NCI-H345 (cell line): ENCODE measurements at places on chromosomes 5 and 9.
A peak's percentile ranks its signal among the peaks of the same experiment; 100 is the strongest.

DNA sequence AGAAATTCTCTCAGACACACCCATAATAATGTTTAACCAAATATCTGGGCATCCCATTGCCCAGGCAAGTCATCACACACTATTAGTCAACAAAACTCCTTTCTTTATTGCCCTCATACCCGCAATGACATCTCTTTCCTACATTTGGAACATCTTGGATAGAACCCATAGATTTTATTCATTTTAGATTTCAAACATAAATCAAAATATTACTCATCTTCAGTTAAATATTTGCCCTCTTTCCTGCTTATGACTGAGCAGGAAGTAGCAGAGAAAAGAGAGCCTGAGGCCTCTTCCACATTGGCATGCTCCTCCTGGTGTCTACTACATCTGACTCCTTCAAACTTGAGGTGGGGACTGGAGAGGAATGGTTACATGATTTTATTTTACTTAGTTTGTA, 592.0 kb downstream of the CHSY3 start:
- no peak for DNase-seq

DNA sequence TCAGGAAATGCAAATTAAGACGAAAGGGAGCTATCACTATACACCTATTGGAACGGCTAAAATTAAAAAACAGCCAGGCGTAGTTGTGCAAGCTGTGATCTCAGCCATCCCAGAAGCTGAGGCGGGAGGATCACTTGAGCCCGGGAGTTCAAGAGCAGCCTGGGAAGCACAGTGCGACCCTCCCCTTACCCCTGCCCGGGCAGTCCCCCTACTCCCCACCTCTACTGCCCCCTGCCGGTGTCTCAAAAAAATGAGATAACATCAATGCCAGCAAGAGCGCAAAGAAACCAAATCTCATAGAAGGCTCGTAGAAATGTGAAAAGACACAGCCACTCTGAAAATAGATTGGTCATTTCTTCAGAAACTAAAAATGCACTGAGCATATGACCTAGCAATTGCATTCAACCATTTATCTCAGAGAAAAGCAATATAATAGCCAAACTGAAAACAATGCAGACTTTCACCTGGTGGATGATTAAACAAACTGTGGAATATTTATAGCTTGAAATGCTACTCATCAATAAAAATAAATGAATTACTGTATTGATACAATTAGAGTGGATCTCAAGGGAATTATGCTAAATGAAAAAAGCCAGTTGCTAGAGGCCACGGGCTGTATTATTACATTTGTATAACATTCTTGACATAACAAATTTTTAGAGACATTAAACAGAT, 20.6 kb downstream of the OR2V2 start:
- peak; percentile 47 for DNase-seq

- no peak for DNase-seq
Measured at GRCh38 chr5:68730979-68731654, 362.7 kb upstream of the SLC30A5 start.

- no peak for DNase-seq
Measured at GRCh38 chr9:85079349-85079748, 409.8 kb downstream of the NTRK2 start.

DNA sequence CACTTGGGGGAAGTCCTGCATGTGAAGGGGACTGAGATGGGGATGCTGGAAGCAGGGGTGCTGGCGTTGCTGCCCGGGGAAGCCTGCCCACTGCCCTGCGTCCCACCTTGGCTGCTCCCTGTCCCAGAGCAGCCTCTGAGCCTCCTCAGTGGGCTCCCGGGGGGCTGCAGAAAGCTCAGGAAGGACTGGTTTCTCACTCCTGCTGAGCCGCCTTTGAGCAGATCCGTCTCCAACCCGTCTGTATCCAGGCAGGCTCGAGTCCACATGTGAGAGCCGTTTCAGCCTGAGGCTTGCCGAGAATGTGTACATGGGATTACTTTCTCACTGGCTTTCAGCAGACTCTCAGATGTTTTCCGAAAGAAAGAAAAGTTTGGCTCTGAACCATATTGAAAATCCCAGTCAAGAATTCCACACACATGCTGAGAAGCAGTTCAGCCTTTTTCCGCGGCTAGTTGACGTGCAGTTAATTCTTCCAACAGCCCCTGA, 95.3 kb upstream of the COL5A1 start:
- DNase-seq, result no peak

GRCh38 chr5:154228696-154229095, 38.2 kb downstream of the GALNT10 start:
- DNase-seq, result no peak

- no peak for DNase-seq
Measured at GRCh38 chr5:60826653-60827052, 17.4 kb downstream of the ELOVL7 start.

GRCh38 chr5:172772112-172772906, 1.3 kb upstream of the DUSP1 start:
- peak; percentile 82 for DNase-seq

GRCh38 chr5:146632620-146633322, 116.8 kb upstream of the GPR151 start:
- peak; percentile 73 for DNase-seq

GRCh38 chr9:118091711-118092500, 387.7 kb downstream of the TLR4 start:
- DNase-seq, result no peak

DNA sequence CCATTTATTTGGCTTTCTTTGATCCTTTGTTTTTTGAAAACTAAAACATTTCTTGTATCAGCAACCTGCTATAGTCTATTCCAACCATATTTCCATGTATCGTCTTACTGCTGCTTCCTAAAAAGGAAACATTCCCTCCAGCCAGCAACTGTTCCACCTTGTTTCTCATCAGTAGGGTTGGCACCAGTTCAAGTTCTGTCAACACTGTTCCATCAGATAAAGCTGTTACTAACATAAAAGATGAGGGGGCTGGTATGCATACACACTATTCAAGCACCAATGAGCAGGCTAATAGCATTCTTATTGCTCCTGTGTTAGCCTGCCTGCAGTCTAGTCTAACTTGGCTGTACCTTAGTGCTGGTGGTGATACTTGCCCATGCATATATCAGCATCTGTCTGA, 178.3 kb downstream of the CWC27 start:
- peak; percentile 82 for DNase-seq

- DNase-seq, result no peak
Measured at GRCh38 chr9:12698266-12698665, 5.1 kb downstream of the TYRP1 start.

GRCh38 chr9:135500525-135501260, at the start of gene MRPS2:
Gene MRPS2 (plus strand): TSS chr9:135500682. CDS start chr9:135500711, 29 bp downstream.
- peak; percentile 91 for DNase-seq

- no peak for DNase-seq
Measured at GRCh38 chr5:141633871-141634561, 2.6 kb downstream of the HDAC3 start.

DNA sequence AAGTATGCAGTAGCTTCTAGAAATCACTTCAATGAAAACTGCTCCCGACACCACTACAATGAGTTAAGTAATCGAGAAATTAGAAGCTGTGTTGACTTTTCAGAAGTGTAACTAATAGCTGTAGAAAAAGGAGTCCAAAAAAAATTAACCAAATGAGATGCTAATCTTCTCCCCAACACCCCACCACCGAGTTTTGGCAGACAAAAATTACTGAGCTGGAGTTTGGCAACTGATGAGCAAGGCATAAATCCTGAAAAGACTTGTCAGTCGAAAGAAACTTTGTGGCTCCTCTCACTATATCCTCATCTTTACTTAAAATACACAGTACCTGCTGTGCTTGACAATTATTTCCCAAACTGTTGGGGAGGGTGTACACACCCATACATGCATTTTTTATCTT, 191.9 kb downstream of the EBF1 start:
- DNase-seq, result no peak

- DNase-seq, result no peak
Measured at GRCh38 chr5:124303366-124303765, 443.1 kb downstream of the ZNF608 start.

GRCh38 chr5:73620334-73620687, 5.7 kb upstream of the ARHGEF28 start:
- DNase-seq, result no peak

GRCh38 chr9:110640736-110641135, 27.9 kb upstream of the MUSK start:
- DNase-seq, result peak; percentile 23

DNA sequence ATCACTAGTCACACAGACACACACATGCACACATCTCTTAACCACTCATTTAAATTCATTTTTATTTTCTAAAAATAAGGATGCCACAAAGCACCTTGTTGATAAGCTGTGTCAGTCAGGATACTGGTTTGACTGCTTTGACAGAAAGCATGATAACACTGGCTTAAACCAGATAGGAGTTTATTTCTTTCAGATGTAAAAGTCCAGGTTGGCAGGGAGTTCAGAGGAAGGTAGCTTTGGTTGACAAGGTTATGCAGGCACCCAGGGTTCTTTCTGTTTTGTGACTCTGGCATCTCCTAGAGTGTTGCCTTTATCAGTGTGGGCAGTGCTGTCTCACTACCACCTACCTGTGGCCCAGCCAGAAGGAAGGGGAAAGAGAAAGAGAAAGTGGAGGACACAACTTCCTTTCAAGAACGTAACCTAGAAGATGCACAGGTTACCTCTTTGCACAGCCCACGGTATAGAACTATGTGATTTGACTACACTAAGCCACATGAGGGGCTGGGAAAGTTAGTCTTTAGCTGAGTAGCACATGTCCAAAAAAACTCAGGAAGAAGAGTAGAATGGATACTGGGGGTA, 334.7 kb downstream of the OSTF1 start:
- DNase-seq, result no peak

- peak; percentile 97 for DNase-seq
Measured at GRCh38 chr9:135281791-135282737, 194.6 kb downstream of the OLFM1 start.

DNA sequence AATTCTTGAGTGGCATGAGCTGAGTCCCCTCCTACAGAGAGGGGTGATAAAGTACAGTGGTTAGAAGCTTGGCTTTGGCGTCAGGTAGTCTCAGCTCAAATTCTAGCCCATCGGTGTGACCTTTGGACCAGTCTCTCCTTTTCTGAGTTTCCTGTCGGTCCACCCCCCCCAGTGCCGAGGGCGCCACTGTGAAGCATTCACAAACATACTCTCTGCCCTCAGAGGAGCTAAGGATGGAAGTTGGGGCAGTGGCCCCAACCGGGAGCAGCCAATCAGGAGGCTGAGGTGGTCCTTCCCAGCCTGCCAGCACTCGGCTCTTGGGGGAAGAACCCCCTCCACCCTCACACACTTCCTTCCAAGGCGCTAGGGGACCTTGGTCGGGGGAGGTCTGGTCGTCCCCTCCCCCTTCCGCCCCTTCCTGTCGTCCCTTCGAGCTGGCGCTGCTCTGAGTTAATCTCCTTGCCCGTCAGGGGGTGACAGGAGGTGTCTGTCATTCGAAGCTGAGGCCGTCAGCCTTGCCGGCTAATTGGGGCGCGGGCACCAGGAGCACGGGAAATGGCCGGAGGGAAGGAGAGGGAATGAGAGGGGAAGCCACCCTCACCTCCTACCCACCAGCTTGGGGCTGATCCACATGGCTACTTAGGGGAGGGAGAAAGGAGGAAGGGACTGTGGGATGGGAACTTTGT, 53.0 kb downstream of the CXXC5 start:
- no peak for DNase-seq

DNA sequence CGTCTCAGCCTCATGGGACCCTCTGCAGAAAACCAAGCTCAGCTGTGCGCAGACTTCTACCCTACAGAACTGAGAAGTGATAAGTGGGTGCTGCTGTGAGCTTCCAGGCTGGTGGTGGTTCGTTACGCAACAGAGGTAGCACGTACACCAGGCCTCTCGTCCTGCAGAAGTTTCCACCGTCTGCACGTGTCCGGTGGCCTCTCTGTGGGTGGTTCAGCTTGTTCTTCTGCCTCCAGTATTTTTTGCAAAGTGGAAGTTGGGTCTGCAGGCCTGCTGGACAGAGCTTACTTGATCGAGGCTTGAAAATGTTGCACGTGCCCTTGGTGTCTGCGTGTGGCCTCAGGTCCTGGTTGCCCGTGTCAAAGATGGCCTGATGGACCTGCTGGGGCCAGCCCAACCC, 27.5 kb downstream of the KCNT1 start:
- no peak for DNase-seq
